ENCODE measurements at places on chromosomes 1 and 21.

DNA sequence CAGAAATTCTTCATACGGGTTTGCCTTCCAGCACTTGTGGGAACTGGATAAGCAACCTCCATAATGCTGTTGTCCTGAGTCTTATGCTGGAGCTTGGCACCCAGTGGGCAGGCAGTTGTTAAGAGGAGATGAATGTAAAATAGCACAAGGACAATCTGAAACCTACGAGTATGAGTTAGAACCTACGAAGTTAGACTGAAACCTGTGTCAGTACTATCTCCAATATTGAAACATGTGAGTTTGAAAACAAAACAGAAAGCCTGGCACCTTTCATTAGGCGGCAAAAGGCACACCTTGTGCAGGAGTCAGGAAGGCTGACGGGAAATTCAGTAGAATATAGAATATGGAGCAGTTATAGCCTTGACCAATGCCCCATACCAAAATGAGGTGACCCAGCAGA, 489.7 kb upstream of the RGS18 start:
- DNase-seq = no peak

- DNase-seq = no peak
Observed at GRCh38 chr1:192907545-192908243, 98.9 kb downstream of the RGS2 start.

- DNase-seq = no peak
Observed at GRCh38 chr1:199834711-199835110, 192.8 kb upstream of the NR5A2 start.

DNA sequence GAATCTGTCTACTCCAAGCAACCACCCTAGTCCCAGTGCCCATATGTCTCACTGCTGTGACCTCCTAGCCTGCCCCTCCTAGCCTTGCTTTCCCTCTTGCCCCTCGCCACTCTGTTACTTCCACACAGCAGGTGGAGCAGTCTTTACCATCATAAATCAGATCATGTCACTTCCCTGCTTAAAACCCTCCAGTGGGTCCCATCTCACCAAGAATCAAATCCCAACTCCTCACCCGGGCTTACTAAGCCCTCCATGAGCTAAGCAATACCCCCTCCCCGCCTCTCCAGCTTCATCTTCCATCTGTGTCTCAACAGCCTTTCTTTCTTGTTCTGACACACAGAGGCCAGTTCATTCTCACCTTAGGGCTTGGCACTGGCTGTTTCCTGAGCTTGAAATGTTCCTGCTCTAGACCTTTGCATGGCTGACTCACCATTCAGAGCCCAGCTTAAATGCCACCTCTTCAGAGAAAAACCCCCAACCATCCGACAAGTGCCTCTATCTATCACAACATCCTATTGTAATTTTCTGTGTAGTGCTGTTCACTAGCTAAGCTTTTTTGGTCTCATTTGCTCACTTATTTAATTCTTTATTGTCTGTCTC, 22.3 kb downstream of the KNCN start:
- no peak for DNase-seq

GRCh38 chr1:869499-870244, 54.1 kb upstream of the SAMD11 start:
- DNase-seq = peak; percentile 73

GRCh38 chr21:33071770-33072306, 1.9 kb downstream of the OLIG1 start:
- no peak for DNase-seq

GRCh38 chr1:111227434-111227833, at the start of gene CHI3L2:
Gene CHI3L2, plus strand, starts transcription at chr1:111227713. Its CDS starts 17 bp downstream, at chr1:111227730.
- DNase-seq = no peak

DNA sequence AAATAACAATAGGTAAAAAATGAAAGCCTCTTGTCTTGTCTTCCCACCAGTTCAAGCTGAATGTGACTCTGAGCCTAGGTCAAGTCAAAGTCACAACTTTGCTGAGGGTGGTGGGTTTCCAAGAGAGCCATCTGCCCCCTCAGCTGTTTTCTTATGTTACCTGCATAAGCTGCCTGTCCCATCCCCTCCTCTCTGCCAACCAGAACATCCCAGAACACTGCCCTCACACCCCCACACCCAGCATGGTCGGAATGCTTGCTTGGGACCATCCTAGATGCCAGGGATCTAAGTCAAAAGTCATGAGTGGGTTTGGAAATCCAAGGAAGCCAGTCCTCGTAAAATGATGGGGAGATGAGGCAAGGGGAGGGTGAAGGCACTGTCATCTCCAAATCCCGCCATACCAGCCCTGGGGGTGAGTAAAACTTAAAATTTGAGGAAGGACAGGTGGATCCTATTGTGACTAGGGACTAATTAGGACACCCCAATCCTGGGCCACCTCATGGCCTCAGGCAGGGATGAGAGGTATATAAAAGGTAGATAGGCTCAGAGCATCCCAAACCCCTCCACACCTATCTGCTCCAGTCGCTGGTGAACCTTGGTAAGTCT, at the start of gene SPRR5:
TSS of gene SPRR5 (plus strand) at position 556 of the 606 bp plus-strand sequence. CDS start 1,349 bp downstream, outside the sequence.
- no peak for DNase-seq

GRCh38 chr1:212440419-212440818, 7.7 kb downstream of the NENF start:
- DNase-seq = no peak

GRCh38 chr21:34022627-34023335, 50.6 kb upstream of the MRPS6 start:
- DNase-seq = peak; percentile 27

DNA sequence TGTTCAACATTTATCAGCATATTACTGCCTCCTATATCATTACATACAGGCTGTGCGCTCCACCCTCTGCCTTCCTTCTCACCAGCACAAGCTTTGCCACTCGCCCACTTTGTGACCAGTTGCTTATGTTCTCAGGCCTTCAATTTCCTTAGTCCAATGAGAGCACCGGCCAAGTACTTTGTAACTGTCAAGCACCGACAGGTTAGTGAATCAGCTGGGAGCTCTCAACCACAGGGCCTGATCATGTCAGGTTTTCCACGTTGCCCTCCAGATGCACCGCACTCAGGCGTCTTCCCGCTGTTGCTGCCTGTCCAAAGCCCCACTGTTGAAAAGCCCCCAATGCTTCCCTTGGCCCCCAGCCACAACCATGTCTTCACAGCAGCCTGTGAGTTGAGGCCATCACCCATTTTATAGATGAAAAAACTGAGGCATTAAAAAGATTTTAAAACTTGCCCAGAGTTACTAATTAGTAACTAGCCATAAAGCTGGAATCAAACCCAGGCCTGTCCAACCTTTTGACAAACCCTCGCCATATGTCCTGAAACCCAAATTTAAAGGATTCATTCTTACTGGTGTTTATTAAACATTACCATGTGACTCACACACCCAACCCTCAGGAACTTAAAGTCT, 3.4 kb upstream of the KCNN3 start:
- no peak for DNase-seq

GRCh38 chr1:26701995-26702679, 6.3 kb downstream of the ARID1A start:
- DNase-seq = no peak

DNA sequence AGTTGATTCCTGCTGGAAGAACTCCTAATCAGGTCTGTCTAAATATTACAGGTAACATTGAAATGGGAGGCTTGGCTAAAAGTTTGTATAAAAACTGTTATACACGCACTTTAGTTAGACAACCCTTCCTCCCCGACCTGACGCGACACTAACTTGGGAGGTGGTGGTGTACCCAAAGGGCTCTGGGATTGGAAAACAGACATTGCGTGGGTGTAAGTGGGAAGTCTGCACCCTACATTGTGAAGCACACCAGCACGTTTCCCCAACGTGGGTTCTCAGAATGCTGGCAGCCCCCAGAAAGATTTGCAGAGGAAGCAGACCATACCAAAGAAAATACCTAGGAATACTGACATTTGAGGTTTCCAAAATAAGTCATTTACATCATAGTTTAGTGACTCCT, 16.8 kb downstream of the OR2T11 start:
- DNase-seq = no peak

GRCh38 chr1:200042552-200043335, 15.2 kb downstream of the NR5A2 start:
- DNase-seq = no peak

DNA sequence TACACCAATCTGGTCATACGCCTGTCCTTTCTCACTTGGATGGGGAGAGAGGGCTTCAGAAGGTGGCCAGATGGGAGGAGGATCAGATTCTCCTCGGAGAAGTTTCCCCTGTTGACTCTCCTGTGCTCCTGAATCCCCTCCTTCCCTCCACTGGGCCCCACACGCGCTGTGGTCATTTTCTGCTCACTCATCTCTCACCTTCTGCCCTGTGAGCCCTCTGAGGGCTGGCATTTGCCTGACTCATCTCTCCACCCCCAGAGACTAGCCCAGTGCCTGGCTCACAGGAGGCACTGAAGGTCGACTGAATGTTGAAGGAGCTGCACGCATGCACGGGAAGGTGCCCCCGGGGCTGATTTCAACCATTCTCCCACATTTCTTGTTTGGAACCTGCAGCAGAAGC, 14.2 kb downstream of the ABCA4 start:
- DNase-seq = no peak

GRCh38 chr1:66342707-66343106, 191.2 kb upstream of the SGIP1 start:
- no peak for DNase-seq

GRCh38 chr1:17661546-17662157, 93.5 kb upstream of the ACTL8 start:
- peak; percentile 33 for DNase-seq

DNA sequence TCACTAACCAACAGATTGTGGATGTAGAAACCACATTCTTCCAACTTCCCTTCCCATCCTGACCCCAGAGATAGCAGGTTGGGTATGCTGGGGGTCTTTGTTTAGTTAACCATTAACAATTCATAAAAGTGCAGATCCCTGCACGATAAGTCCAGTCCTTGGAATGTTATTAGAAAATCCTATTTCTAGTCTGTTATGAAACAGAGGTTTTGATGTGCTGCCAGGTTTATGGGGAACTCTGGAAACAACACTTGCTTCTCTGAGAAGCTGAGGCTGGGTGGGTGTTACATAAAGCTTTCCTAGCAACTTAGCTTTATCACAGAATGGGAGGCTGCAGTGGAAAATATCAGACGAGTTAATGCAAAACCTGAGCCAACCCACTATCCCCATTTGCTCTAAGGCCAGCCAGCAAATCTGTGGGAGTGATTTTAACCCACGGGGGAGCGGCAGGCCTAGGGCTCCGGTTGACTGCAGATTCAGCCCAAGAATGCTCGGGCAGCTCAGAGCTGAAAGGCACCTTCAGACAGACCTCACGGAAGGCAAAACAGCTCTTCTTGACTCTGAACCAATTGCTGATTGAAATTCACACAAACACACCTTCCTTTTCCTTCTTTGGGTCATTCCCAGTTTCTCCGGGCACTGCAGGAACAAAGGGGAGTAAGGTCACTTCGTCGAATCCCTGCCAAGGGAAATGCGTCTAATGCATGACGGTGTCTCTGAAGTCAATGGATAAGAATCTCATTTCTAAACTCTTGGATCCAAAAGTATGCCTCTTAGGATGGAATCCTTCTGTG, 111.7 kb upstream of the IRF2BP2 start:
- DNase-seq = no peak

GRCh38 chr21:33980276-33980916, 64.8 kb upstream of the ATP5PO start:
- DNase-seq = no peak

- no peak for DNase-seq
Observed at GRCh38 chr1:21670059-21670881, 1.1 kb upstream of the RAP1GAP start.

DNA sequence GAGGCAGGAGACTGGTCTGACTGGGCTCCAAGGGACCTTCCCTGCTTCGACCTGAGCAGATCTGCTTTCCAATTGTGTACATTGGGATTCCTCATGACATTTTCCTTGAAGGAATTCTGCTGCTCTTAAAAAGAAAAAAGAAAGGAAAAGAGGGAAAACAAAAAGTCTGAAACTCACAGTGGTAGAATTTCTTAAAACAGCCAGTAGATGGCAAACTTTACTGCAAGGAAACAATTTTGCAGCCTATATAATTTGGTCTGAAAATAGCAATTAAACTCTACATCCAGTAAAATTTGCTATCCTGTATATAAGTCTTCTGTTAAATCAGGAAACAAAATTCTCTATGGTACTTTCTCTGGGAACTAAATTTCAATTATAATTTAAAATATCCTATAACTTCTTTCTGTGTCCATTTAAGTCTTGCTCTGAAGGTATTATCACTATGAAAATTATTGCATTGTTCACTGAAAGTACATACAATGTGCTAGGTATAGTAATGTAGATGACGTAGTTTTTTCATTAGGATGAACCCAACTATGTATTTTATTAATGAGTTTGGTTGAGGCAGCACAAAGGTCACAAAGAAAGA, 59.8 kb downstream of the CRB1 start:
- no peak for DNase-seq

DNA sequence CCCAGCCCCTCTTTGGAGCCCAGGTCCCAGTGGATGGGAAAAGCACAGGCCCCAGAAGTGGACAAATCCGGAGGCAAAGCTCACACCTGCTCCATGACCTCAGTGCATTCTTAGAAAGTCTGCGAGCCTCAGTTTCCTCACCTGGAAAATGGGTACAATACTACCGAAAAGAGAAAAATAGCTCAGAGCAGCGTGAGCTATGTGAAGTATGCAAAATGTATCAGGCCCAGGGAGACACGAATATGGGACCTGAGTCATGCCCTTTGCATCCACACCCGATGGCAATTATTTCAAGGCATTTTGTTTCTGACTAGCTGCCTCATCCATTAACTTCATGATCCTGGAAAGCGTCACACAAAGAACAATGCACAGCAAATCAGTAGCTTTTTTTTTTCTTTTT, 9.2 kb downstream of the ALDH4A1 start:
- no peak for DNase-seq

DNA sequence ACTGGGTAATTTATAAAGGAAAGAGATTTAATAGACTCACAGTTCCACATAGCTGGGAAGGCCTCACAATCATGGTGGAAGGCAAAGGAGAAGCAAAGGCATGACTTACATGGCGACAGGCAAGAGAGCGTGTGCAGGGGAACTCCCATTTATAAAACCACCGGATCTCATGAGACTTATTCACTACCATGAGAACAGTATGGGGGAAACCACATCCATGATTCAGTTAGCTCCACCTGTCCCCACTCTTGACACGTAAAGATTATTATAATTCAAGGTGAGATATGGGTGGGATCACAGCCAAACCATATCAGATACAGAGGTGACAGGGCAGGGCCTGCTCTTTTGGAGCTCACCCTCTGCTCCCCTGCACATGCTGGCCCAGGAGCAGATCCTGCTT, 31.4 kb upstream of the TMEM61 start:
- DNase-seq = no peak

DNA sequence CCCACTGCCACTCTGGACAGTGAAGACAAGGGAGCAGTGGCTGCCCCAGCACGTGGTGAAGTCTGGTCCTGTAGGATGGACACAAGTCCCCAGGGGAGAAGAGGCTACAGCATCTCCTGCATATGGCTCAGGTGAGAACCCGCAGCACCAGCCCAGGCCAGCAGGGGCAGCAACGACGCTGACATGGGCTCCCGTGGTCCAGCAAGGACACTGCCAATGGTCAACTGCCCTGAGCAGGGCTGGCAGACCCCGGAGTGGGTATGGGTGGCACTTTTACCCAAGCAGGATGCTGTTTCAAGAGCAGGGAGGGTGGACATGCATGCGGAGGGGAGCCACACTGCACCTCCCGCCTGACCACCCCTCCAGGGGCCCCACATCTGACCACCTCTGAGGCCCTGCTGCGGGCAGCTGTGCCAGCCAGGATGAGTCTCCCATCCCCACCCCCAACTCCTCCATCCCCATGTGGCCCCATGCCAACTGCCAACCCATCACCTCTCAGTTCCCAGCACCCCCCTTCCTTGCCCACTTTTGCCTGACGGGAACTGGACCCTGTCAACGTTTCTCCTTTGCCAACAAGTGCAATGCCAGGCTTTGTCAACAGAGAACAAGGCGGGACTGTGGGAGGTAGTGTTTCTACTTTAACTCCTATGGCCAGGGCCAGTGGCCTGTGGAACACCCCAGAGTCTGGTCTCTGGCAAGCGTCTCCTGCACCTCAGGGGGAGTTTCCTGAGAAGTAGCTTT, 8.6 kb downstream of the MORN1 start:
- no peak for DNase-seq
